CD4-positive, alpha-beta T cell treated with Interleukin-17A for 1 hour (primary cell): ENCODE measurements at places on chromosomes 7 and 10.
A peak's percentile ranks its signal among the peaks of the same experiment; 100 is the strongest.

GRCh38 chr7:148571381-148571780, 19.2 kb upstream of the C7orf33 start:
- no peak for DNase-seq

GRCh38 chr7:14839307-14839706, 63.2 kb downstream of the DGKB start:
- DNase-seq = no peak

- DNase-seq = no peak
These were observed 39.4 kb downstream of the EMX2 start for GRCh38 chr10:117581961-117582360.

- peak; percentile 44 for DNase-seq
These were observed 222.9 kb upstream of the MKLN1 start for GRCh38 chr7:131104596-131105293.

DNA sequence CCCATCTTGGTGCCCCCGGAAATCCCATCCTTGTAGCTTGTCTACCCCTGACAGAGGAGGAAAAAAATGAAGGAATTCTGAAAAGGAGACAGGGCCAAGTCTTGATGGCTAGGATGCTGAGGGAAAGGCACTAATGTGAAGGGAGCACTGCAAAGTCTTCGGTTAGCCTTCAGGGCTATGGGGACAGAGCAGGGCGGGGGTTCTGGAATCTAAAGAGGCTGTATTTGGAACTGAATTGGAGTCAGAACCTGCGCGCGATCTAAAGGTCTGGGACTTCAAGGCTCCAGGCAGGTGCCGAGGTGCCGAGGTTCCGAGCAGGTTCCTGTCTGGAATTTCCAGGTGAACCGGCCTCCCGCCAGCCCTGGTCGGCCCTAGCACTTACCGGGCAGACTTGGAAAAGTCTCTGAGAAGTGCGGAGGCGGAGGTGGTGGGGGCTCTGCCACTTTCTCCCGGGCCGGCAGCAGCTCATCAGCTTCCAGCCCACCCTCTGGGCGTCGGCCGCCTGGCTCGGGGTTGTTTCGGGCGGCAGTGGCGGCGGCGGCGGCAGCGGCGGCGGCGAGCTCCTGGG, 781 bp downstream of the GBX1 start:
- no peak for DNase-seq

GRCh38 chr10:110619514-110620397, 24.4 kb upstream of the RBM20 start:
- DNase-seq = no peak

- DNase-seq = no peak
These were observed 93.8 kb downstream of the CUX1 start for GRCh38 chr7:101910991-101911799.

DNA sequence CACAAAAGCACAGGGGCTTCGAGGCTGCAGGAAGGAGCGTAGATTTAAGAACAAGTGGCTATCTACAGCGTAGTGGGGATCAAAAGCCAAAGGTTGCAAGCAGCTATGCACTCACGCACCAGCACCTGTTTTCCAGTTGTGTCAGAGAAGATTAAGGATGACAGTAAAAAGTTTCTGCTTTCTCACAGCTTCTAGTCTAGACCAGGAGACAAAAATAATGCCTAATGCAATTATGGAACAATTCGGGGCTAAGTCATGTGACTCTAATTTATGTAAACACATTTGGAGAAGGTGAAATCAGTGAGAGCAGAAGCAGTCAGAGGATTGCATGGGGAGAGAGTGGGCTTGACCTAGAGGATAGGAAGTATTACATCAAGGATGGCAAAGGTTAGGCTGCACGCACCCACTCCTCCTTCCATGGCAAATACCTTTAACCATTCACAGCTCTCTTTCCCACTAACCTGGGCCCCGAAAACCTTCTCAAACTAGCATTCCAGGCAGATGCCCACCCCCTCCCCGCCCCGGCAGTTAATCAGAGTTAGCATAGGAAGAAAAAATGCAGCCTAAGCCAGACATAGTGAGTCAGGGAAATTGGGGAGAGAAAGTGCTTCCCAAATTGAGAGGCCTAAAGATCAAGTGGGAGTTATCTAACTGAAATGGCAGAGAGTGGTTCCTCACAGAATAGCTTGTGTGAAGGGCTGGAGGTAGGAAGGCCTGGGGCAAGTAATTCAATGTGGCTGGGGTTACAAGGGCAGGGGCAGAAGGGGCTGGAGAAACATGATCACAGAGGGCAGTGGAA, 48.2 kb upstream of the GPAM start:
- DNase-seq = no peak

GRCh38 chr10:59175538-59176240, 754 bp upstream of the PHYHIPL start:
- DNase-seq = no peak

DNA sequence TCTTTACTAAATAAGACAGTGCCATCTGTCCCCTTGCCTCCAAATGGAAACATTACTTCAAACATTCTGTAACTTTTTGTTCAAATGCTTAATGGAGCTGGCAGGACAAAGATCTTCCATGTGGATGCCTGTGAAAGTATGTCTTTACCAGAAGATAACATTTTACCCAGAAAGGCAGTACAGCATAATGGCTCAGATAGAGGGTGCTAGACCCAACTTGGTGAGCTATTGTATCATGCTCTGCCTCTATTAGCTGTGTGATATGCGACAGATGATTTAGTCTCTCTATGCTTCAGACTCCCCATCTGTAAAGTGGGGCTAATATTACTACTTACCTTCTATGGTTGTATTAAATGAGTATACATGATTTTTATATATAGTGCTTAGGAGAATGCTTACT, 8.8 kb upstream of the SMKR1 start:
- DNase-seq = peak; percentile 29

DNA sequence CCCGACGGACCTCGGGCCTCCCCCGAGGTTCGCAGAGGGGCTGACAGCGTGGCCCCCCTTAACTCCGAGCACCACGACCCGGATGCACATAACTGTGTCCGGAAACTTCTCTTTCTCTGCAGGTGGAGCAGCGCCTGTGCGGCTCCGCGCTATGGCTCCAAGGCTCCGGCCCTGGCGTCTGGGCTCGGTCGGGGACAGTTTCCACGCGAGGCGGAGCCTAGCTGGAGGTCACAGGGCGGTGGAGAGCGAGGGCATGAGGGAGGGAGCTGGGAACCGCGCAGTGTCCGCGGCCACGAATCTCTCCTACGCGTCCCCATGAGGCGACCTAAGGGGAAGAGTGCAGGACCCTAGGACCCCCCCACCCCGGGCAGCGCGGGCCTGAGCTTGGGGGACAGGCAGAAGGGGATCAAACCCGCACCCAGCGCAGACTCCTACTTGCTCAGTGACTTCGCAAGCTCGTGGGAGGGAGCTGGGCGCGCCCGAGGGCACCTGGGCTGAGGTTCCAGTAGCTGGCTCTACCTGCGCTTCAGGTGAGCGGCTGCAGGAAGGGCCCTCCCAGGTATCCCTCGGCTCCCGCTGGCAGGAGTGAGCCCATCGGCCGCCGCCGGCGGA, 8.6 kb upstream of the MNX1 start:
- DNase-seq = no peak

DNA sequence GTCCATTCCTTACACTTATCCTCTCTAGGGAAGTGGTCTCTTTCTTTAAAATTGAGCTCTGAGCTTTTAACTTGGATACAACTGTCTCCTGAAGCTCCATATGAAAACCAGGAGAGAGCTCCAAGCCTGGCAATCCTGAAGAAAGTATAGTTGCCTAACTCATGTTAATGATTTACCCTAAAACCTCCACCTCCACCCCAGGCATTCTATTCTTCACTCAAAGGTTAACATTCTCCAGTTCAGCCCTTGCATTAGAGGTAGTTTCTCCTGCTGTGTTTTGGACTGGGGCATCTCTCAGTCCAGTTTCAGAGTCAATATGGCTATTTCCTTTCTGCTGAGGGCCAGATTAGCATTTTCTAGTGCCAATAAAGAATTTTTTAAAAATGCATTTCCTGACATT, 195.5 kb downstream of the SLC25A13 start:
- DNase-seq = no peak

DNA sequence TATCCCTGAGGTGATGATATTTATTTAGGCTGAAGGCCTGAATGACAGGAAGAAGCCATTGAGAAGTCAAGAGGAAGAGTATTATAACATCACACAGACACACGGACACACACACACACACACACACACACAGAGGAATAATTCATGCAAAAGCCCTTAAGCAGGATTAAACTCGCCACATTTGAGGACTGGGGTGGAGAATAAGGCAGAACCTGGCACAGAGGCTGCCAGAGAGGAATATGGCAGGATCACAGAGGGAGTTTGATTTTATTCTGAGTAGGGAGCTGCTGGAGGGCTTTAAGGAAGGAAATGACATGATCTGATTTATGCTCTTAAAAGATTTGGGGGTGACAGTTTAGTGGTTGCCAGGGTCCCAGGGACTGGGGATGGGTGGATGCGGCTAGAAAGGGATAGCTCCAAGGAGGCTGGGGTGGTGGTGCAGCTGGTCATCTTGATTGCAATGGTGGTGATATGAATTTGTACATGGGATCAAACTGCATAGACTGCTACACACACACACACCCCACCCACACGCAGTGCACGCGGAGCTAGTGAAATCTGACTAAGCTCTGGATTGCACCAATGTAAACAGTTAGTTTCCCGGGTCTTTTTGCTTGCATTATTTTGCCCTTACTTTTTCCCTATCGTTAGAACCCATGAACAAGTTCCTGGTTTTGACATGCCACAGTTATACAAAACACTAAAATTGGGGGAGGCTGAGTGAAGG, 11.2 kb downstream of the SMURF1 start:
- DNase-seq = no peak

DNA sequence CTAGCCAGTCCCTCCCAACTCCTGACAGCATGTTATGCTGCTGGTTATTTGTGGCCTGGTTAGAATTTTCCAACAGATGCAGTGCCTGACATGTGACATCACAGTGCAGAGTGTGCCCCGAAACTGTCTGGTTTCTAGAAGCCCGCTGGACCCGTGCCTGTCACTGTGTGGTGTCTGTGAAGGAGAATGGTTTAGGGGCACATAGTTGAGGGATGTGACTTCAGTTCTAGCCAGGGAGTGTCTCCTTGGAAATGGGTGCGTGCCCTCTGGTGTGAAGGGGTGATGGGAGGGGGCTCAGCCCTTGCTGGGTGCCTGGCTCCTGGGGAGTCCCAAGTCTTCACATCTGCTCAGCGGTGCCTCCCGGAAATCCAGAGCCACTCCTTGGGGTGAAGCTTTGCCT, 303.6 kb downstream of the GLRX3 start:
- no peak for DNase-seq

- no peak for DNase-seq
These were observed 71.6 kb downstream of the NKX6-2 start for GRCh38 chr10:132714096-132714985.

DNA sequence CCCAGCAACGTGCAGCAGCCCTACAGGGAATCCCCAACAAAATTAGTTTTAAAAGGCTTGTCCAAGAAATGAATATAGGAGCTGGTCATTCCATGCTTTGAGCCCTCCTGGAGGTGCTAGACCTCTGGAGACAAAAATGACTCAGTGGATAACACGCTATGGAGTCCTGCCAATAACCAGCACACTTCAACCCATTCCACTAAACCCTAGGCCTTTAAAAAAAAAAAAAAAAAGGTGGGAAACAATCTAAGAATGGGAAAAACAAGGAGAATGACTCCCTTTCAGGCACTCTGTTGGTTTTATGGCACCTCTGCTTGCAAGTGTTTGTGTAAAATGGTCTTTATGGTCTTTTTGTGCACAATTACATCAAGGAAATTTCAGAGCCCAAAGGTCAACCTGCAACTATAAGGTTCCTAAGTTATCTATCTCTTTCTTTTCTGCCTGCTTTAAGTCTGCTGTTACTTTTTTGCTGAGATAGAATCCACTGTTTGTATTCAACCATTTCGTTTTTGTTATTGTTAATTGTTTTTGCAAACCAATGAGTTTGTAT, 21.3 kb downstream of the AVL9 start:
- DNase-seq = no peak

GRCh38 chr7:2924866-2925840, 81.0 kb upstream of the GNA12 start:
- DNase-seq = no peak

DNA sequence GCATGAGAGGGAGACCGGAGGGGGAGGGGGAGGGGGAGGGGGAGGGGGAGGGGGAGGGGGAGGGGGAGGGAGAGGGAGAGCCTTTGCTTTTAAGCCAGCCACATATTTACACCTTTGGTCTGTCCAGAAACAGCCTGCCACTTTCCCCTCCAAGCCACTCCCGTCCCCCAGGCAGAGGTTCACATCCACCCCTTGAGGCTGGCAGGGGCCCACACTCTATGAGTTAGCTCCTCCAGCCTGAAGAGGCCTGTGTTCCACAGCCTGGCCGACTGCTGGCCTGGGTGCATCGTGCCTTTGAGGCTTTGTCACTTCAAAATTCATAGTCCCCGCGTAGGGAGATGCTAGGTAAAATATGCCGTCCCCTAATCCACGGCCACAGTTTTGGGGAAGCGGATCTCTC, 16.5 kb downstream of the ADAMTS14 start:
- no peak for DNase-seq

GRCh38 chr10:12337453-12338372, 11.6 kb upstream of the CAMK1D start:
- DNase-seq = no peak

DNA sequence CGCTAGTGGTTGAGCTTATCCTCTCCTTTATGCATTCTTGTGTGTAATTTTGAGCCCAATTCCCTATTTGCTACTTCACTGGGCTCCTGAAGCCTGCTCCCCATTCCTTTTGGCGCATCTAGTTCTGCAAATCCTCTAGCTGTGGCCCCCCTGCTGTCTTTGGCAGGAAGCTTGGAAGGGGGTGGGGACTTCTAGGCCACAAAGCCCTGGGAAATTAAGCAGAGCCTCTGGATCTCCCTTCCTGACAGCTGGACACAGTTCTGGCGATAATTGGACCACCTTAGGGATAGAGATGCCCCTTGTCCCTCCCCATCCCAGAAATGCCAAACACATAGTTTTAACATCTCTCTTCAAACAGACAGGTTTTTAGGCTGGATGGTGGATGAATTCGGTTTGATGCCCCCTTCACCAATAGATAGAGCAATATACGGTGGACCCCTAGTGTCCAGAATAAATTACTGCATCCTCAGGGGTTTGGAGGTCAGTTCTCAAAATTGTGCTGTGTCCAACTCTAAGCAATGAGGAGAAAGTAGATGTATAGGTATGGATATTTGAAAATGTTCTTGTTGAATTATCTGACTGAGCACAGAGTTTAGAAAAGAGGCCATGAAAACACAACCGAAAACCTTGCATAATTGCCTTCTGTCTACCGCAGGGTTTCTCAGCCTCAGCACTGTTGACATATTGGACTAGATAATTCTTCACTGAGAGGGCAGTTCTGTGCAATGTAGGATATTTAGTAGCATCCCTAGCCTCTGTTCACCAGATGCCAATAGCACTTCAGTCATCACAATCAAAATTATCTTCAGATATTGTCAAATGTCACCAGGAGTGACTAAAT, 75.5 kb downstream of the PAPSS2 start:
- peak; percentile 18 for DNase-seq

DNA sequence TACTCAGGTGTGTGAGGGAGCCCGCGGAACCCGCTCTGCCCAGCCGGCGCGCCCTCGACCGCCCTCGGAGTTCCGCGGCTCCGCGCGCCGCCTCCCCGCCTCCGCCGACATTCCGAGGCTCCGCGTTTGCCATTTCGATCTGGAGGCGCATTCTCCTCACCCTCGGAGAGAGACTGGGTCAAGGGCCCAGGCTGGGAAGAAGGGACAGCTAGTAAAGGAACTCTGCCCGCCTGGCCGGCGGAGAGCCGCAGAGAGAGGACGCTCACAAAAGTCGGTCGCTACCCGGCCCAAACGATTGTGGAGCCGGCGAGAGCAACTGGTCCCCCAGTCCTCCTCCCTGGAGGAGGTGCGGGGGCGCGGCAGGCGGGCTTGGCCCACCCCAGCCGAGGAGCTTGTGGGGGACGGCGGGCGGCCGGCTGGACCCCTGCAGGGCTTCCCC, 74.5 kb upstream of the LEP start:
- DNase-seq = no peak

GRCh38 chr7:130896051-130896881, 162.3 kb upstream of the KLF14 start:
- DNase-seq = peak; percentile 29
